Ureter (tissue), 1 donor: ENCODE measurements at places on chromosomes 6 and 20. TPM values are rescaled to one million over a fixed set of nuclear protein-coding genes. Genes with fewer than 3 reads are reported as not detected.

The ALDH5A1 gene
- 39.6 TPM for total RNA-seq

The FAM162B gene
- total RNA-seq: 5.6 TPM

The CLPSL1 gene
- total RNA-seq: not detected

The HDDC2 gene
- total RNA-seq: 83.1 TPM

The COL21A1 gene
- 9.3 TPM for total RNA-seq

The ULBP1 gene
- 2.5 TPM for total RNA-seq

The RBPJL gene
- not detected for total RNA-seq

The RIPOR3 gene
- 5.0 TPM for total RNA-seq

- no peak for DNase-seq
Observed at GRCh38 chr6:24431045-24431451, 28.3 kb downstream of the MRS2 start.

DNA sequence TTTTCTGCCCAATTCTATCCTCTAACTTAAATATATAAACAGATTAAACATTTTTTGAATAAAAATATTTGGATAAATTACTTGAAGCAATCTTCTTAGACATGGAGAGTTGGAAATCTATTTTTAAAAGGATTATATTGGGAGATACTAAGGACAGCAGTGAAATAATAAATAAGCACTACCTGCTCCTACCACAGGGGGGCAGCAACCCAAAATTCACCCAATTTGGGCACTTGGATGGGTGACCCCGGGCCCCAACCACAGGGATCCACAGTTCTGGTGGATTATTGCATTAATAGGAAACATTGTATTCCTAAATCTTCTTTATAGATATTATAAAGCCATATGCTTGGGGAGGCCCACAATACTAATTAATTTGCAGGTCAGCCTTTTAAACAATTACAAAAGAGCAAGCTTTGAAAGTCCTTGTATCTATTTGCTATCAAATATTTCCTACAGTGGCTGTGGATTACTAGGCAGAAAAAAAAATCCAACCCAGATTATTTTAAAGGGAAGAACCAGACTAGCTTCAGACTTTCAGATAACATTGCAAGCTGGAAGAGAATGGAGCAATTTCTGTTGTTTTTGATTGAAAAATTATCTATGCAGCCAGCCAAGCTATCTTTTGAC lies 66.4 kb upstream of the PDE10A start:
- DNase-seq: no peak

GRCh38 chr20:33005908-33006775 lies 1.4 kb upstream of the BPIFB2 start:
- DNase-seq: no peak

DNA sequence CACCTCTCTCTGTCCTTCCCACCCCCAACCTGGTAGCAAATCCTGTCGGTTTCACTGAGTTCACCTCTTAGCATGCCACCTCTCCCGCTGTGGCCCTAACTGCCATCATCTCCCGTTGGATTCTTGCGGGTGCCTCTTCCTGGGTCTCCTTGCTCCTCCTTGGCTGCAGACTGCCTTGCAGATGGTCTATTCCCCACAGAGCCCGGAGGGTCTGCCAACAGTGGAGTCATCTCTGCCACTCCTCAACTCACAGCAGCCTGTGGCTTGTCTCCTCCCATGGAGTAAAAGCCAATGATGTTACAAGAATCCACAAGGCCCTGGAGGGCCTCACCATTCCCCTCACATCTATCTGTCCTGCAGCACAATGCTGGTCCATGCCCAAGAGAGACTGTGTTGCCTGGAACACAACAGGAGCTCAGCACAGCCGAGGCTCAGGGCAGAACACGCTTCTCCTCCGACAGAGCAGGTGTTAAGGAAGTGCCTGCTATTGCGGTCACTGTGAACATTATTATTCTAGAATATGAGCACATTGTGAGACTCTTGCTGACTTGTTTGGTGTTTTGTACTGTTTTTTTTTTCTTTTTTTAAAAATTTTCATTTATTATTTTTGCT lies 241.8 kb upstream of the SULF2 start:
- DNase-seq: no peak

- no peak for DNase-seq
Observed at GRCh38 chr20:58901488-58902402, 49.2 kb downstream of the GNAS start.

- DNase-seq: no peak
Observed at GRCh38 chr6:27940766-27941165, 16.3 kb upstream of the OR2B6 start.

DNA sequence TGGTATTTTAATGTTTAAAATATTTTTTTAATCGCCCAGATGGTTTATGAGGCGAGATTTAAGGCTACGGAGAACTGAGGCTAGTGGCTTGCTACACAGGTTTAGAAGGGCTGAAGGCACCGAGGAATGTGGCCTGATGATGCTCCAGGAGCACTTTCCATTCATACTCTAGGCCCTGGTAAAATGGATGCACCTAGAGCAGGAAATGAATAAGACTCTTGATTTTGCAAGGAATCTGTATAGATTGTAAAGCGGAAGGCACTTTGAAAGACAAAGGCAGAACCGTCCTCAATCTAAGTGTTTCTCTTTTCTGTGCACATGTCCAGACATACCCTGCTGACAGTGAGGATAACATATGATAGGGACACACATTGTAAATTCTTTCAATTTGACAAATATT lies 30.1 kb downstream of the POU3F2 start:
- no peak for DNase-seq

GRCh38 chr6:51805517-51805916 lies 281.9 kb downstream of the PKHD1 start:
- DNase-seq: no peak

DNA sequence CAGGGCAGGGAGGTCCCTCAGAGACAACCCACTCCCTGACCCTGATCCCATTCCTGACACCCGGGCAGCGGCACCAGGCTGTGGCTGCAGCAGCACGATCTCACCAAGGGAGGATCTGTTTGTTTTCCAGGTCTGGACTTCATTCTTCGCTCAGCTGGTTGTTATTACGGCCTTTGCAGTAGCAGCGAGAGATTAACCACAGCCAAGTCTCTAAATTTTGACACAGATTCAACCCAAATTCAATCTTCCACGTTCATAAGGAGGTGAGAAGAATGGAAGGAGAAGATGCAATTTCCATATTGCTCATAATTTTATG lies 91.1 kb upstream of the THBS2 start:
- no peak for DNase-seq

- no peak for DNase-seq
Observed at GRCh38 chr20:23585808-23586734, 17.8 kb upstream of the CST9L start.

DNA sequence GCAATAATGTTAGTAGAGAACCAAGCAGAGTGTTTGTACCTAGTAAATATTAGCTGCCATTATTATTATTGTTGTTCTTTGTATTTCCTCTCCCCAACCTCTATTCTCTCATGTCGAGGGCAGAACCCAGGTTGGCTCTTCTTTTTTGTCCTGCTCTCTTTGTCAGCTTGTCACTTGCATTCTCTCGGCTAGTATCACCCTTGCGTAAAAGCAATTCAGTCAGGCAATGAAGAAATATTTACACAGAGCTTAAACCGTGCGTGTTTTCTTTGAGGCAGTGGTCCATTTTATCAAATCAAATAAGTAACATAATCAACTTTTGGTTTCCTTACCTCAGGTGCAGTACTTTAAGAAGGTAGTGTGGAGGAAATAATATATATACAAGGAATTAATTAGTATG lies 83.9 kb downstream of the TULP4 start:
- no peak for DNase-seq
